ENCODE measurements at places on chromosomes 4 and X.

DNA sequence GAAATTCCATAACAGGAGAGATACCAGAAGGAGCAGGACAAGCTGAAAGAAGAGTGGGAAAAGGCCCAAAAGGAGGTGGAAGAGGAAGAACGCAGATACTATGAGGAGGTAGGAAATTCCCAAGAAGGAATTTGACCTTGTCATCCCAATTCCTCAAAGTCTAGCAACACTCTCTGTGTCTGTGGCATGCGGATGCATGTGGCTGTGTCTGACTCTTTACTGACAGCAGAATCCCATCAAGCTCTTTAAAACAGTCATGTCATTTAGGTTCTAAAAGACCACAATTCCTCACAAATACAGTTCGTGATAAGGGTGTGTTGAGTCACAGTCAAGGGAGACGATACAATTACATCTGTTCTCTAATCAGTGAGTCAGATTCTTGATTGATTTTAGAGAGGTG, 68.5 kb downstream of the PHOX2B start:
- no peak for DNase-seq

DNA sequence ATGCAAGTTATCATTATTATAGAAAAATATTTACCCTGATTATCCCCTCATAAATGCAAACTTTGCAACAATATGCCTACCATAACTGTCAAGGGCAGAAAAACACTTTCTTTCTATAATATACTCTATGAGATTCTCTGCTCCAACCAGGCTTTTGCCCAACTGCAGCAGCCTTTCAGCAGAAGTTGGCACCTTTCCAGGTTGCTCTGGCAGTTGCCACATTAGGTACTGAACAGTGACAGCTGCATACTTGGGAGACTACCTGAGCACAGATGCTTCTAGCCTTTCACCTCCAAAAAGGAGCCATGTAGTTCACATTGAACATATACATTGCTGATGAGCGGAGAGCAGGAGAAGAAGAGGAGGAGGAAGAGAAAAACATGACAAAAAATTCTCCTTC, 69.5 kb upstream of the BRWD3 start:
- DNase-seq: no peak

GRCh38 chr4:93086356-93086755, 742.2 kb upstream of the ATOH1 start:
- DNase-seq: no peak

DNA sequence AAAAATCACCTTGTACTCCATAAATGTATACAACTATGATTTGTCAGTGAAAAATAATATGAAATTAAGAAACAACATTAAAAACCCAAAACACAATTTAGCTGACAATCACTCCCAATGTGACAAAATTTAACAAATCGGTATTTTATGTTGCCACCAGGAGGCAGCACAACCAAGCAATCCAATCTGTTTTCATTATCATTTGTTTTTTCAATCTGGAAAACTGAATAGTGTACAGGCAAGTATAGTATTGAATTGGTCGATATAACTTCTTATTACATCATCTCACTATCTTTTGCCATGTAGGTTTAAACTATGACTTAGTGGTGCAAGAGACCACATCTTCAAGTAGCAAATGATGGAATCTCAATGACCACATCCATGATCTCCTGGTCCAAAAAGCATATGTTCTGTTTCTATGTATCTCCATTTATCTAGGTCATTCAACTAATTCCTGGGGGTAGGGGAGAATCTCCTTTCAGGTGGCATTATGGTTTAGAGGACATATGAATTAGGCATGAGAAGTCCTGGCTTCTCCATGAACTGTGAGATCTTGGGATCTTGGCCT, 112.9 kb upstream of the AGA start:
- DNase-seq: no peak

DNA sequence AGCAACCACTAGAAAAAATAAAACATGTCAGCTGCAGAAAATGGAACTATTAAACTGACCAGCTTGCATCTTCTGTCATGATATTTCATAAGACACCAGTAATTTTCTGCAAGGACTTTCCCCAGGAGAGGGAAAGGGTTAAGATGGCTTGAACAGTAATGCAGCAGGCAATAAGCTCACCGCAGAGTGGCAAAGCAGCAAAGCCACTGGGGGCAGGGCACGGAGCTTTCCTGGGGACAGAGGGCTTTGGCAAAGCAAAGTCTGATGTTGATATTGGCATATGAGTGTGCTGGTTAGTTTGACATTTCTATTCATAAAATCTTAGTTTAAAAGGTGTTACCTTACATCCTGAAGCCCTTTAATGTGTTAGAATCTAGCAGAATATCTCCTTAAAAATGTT, 55.1 kb upstream of the NAP1L5 start:
- DNase-seq: no peak

- peak; percentile 38 for DNase-seq
Measured at GRCh38 chr4:109233570-109233969, 68.9 kb downstream of the COL25A1 start.

GRCh38 chrX:81959964-81960363, 758.1 kb downstream of the SH3BGRL start:
- DNase-seq: no peak

DNA sequence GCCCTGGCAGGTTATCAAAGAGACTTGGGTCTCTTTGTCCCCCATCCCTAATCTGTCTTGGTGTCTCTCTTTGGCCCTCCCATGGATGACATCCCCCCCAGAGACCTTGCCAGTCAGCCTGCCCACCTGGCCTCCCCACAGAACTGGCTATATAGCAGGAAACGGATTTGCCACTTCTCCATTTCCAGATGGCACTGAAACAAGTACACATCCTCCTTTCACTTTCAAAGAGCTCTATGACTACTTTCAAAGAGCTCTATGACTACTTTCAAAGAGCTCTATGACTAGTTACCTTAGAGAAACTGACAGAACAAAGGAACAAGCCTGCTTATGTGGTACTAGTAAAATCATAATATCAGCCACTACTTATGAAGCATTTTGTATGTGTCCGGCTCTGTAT, 175.3 kb downstream of the MAML3 start:
- DNase-seq: no peak

DNA sequence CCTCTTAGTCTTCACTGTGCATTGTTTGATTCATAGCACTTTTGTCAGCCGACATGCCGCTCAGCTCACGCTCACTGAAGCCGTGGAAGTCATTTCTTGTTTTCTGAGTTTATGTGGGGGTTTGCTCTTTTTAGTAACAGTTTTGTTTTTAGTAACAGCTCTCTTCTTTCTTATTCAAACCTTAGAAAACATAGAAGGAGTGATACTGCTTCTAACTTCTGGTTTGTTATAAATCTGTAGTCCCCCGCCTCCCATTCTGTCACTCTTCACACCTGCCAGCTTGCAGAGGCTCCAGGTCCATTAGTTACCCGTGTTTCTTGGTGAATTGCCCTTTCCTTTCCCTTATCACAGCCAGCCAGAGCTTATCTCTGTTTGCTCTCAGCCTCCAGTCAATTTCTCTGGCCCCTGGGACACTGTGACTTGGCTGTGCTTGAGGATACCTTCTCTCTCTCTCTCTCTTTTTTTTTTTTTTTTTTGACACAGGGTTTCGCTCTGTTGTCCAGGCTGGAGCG, 50.5 kb downstream of the GRK4 start:
- DNase-seq: no peak

Measured in skeletal muscle cell (primary cell).